ENCODE measurements at places on chromosomes 5 and 9.

- DNase-seq, result no peak
Observed at GRCh38 chr9:121249563-121249962, 18.4 kb upstream of the GSN start.

GRCh38 chr5:176692839-176693476 is 45.7 kb downstream of the TSPAN17 start:
- no peak for DNase-seq

DNA sequence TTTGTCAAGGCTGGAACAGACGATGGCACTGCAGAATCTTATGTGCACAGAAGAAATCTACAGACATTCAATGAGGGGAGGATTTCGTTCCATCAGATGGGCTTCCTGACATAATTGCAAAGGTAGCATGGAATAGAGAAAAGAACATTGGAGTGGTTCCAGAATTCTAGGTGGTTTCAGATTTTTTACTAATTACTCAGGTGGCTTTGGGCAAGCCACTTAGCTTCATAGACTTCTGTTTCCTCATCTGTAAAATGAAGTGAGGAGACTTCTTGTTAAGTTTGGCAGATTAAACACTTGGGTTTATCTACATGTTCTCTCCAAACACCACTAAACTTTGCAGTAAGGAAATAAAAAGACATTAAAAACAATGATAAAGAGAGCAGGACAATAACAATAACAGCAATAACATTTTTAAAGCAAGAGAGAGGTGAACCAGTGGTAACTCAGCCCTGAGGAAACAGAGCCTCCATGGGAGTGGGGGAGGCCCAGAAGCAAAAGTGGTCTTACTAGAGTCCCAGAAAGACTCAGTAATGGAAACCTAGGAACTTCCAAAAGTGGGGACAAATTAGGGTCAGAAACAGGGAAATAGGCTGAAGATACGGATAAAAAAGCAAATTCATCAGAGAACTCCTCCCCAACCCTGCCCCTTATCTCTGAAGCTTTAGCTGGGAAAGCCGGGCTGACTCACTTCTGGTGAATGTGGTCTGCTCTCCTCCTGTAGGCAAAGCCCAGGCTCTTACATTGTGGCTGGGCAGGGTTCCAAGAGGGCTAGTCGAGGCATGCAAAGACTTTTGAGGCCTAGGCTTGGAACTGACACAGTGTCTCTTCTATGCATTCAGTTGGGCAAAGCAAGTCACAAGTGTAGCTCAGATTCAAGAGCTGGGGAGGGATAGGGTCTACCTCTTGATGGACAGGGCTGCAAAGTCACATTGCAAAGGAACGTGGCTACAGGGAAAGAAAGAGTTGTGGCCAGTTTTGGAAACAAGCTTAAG is 11.8 kb upstream of the ACTBL2 start:
- no peak for DNase-seq

DNA sequence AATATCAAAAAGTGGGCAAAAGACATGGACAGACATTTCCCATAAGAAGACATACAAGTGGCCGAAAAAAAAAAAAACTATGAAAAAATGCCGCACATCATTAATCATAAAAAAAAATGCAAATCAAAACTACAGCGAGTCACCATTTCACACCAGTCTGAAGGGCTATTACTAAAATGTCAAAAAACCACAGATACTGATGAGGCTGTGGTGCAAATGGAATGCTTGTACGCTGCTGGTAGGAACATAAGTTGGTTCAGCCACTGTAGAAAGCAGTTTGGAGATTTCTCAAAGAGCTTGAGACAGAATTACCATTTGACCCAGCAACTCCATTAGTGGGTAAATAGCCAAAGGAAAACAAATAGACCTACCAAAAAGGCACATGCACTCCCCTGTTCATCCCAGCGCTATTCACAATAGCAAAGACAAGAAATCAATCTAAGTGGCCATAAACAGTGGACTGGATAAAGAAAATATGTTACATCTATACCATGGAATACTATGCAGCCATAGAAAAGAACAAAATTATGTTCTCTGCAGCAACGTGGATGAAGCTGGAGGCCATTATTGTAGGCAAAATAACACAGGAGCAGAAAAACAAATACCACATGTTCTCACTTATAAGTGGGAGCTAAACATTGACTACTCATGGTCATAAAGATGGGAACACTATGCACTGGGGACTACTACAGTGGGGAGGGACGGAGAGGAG is 110.6 kb upstream of the BOD1 start:
- DNase-seq, result no peak

GRCh38 chr9:73153793-73154227 is 2.1 kb downstream of the ANXA1 start:
- no peak for DNase-seq

- DNase-seq, result no peak
Observed at GRCh38 chr5:66340786-66341185, 196.7 kb downstream of the SREK1 start.

- no peak for DNase-seq
Observed at GRCh38 chr5:39201160-39201780, 18.1 kb downstream of the FYB1 start.

- DNase-seq, result no peak
Observed at GRCh38 chr5:149435660-149436059, 56.6 kb upstream of the IL17B start.

GRCh38 chr5:155919725-155920124 is 407.2 kb upstream of the SGCD start:
- no peak for DNase-seq

Measured in GM12891 (cell line).